ENCODE measurements at places on chromosomes 13 and 19.

DNA sequence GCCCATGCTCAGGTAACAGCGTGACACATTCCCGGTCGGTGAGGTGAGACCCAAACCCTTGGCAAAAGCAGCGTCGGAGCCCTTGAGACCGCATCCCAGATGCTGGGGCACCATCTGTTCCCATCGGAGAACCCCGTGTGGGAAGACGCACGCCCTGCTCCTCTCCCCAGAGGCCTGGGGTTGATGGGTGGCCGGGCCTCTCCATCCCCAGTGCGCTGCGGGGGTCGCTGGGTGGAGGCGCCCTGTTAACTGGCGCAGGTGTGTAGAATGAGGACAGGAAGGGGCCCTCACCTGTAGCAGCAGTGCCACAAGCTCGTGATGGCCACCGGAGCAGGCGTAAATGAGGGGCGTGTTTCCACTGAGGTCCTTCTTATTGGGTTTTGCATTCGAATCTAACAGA is 24.6 kb downstream of the PDCD5 start:
- no peak for DNase-seq

DNA sequence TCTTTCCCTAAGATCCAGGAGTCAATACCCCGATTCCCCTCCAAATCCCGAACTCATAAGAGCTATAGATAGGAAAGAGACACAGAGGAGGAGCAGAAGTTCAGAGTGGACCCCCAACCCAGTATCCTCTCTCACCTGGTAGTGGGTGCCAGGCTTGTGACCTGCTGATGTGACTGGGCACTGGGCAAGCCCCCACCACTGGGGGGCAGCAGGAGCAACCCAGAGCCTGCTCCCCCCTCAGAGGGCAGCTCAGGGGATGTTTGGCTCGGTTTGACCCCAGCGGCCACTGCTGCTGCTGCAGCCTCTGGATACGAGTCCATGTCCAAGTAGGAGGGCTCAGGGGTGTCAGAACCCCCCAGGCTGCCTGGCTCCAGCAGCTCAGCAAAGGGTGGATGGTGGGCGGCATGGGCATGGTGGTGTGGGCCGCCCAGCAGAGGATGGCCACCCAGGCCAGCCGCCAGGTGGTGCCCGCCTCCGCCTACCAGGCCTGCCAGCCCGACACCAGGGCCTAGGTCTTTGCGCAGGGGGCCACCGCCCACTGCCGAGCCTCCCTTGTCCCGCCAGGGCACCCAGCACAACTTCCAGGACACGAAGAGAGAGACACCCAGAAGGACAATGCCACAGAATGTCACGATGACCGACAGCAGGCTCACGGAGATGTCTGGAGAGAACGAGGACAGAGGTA is 7.4 kb downstream of the SYT3 start:
- no peak for DNase-seq

DNA sequence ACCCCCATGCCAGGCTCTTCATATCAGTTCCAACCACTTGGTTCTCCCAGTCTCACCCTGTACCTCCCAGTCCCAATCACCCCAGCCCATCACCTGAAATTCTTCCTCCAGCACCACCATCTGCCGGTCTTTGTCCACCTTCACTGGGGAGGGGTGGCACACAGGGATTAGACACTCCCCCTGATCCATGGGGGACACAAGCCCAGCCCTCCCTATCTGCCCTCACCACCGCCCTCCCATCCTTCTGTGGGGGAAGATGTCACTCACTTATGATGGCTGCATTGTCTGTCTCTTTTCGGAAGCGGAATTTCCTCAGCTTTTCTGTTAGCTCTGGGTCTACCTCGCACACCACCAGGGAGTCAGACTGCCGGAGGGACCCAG is 685 bp downstream of the GMFG start:
- DNase-seq = no peak

GRCh38 chr13:95301183-95301967 is at the start of gene ABCC4:
Gene ABCC4, minus strand, starts transcription at chr13:95301451. Its CDS starts 137 bp downstream, at chr13:95301314.
- peak; percentile 66 for DNase-seq

DNA sequence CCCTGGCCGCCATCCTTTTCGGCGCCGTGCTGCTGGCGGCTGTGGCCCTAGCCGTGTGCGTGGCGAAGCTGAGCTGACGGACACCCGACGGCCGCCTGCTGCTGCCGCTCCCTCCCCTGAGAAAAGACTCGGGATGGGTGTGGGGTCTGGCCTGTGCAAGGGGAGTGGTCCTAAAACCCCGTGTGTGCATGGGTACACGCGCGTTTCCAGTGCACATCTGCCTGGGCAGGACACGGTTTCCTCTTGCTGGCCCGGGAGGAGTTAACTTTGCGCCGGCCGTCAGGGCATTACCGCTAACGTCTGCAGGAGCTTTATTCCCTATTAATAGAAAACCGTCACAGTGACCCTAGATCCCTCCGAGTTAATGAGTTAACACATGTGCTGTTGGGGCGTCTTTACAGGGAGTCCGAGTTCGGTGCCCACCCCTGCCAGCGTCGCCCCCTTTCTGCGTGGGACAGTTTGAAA is 1.3 kb downstream of the RGS9BP start:
- no peak for DNase-seq

GRCh38 chr19:30150626-30151025 is 208.6 kb downstream of the URI1 start:
- no peak for DNase-seq

GRCh38 chr19:5828661-5829566 is 10.6 kb downstream of the FUT6 start:
- peak; percentile 4 for DNase-seq

- no peak for DNase-seq
Observed at GRCh38 chr19:30516111-30516510, 143.9 kb downstream of the ZNF536 start.

Data from fibroblast of the aortic adventitia (primary cell).